ENCODE measurements at places on chromosomes 11 and 22. TPM values are rescaled to one million over a fixed set of nuclear protein-coding genes. Genes with fewer than 3 reads are reported as not detected.

GRCh38 chr11:6568191-6568918, 35.1 kb downstream of the RRP8 start:
- DNase-seq = peak; percentile 44

Gene OR52N1
- not detected for total RNA-seq

- DNase-seq = no peak
Observed at GRCh38 chr11:122096272-122097112, 19.5 kb downstream of the BLID start.

DNA sequence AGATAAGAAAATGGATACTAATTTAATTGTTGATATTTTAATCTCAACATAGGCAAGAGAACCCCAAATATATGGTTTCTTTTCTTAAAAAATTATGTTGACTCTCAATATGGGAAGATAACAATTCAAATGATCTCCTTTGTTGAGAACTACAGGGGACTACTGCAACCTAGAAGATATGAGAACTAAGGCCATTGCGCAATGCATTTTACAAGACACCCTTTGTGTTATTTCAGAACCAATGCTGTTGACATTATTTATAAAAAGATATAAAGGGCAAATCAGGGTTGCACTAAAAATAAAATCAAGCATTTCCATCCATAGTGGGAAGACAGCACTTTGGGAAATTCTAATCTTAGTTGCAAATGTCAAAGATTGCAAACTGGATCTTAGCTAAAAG, 322.3 kb downstream of the SOX6 start:
- DNase-seq = no peak

- DNase-seq = no peak
Observed at GRCh38 chr22:43743131-43743530, 69.0 kb downstream of the EFCAB6 start.

DNA sequence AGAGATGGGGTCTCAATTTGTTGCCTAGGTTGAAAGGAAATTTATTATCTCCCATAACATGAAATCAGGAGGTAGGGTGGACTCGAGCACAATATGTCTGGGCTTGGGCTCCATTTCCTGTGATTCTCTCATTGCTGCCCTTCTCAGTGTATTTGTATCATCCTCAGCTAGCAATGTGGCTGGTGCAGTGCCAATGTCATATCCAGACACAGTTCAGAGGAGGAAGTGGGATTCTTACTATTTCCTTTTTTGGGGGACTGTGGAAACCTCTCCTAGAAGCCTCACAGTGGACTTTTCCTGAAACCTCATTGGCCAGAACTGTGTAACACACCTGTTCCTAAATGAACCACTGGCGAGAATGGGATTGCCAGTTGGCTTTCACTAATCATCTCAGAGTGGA, 21.0 kb upstream of the SWAP70 start:
- no peak for DNase-seq

DNA sequence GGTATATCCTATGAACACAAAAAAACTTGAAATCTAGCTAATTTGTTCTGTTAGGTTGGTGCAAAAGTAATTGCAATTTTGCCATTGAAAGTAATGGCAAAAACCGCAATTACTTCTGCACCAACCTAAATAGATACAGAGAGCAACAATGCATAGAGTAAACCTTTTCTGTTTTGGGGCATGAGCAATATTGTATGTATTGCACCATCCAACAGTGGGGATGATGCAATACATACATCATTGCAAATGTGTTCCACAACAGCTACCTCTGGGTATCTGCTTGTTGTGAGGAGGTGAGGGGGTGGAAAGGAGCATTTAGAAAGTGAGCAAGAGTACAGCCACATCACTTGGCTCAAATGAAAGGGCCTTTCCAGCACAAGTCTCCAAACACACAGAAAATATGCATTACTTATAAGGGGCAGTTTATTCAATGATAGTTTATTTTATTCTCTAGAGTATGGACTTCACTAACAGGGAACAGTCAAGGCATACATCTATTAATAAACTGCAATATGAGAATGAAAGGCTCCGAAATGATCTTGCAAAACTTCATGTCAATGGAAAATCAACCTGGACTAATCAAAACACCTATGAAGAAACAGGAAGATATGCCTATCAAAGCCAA, 77.3 kb downstream of the DEUP1 start:
- DNase-seq = no peak

Gene RIN1
- 9.1 TPM for total RNA-seq

- peak; percentile 53 for DNase-seq
Observed at GRCh38 chr11:73398132-73398526, 21.9 kb downstream of the RELT start.

DNA sequence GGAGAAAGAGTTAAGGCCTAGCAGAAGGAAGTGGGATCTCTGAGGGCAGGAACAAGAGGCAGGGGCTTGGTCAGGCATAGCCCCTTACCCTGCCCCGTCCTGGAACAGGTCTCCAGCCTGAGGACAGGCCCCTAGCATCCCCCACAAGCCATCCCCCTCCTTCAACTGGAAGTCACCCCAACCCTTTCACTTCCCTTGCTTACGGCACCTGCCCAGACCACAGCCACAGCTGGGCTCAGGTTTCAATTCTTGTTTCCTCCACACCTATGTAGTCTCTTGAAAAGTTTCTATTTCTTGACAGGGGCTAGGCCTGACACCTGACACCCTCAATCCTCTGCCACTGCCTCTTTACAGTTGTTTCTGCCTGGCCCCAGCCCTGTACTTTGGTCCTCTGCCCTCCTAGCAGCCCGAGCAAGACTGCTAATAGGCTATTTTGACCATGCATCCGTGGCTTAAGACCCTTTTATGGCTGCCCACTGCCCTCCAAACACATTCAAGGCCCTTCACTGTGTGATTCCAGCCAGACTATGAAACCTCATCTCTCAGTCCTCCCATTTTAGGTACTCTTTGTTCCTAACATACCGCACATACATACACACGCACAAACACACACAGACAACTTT, 10.9 kb upstream of the FCHSD2 start:
- no peak for DNase-seq

DNA sequence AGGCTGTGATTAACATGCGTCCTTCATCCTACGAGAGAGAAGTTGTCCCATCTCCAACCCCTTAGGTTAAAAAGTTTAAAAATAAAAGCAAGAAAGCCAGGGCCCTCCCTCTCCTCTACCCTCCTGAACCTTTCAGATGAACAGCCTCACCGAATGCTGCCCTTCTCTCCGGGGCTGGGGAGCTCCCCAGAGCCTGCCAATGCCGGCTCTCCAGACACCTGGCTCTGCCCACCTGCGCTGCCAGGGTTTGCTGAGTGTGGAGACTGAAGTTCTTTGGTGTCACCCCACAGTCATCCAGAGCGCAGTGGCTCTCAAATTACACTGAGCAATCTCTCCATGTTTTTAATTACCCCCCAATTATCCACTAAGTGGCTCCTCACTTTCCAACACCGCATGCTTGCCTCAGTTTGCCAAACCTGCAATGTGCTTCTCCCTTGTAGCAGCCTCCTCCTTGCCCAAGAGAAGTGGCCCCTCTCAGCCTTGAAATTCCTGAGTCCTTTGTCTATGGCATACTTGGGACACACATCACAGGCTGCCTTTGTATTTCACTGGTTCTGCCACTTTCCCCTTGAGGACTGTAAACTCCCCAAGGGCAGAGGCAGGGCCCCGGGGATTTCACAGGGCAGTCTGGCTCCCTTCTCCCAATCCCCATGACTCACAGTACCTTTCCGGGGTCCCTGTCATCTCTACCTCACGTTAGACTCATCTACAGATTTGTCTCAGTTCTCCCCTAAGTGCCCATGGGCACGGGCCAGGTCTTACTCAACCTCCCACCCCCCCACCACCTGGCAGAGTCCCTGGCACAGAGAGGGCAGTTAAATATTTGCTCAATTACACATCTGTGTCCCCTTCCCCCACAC, 2.0 kb downstream of the MYH9 start:
- peak; percentile 88 for DNase-seq

- no peak for DNase-seq
Observed at GRCh38 chr22:45834241-45834640, 142.7 kb downstream of the WNT7B start.

Gene PRRG4
- 2.0 TPM for total RNA-seq

GRCh38 chr11:1088927-1089737, 14.5 kb downstream of the MUC2 start:
- peak; percentile 41 for DNase-seq

GRCh38 chr22:38461414-38462081, 6.3 kb upstream of the KDELR3 start:
- DNase-seq = peak; percentile 96

Gene OR52I2
- total RNA-seq = not detected

Gene CASP12
- total RNA-seq = 2.6 TPM

GRCh38 chr22:35921777-35922176, 106.8 kb downstream of the RBFOX2 start:
- DNase-seq = no peak

DNA sequence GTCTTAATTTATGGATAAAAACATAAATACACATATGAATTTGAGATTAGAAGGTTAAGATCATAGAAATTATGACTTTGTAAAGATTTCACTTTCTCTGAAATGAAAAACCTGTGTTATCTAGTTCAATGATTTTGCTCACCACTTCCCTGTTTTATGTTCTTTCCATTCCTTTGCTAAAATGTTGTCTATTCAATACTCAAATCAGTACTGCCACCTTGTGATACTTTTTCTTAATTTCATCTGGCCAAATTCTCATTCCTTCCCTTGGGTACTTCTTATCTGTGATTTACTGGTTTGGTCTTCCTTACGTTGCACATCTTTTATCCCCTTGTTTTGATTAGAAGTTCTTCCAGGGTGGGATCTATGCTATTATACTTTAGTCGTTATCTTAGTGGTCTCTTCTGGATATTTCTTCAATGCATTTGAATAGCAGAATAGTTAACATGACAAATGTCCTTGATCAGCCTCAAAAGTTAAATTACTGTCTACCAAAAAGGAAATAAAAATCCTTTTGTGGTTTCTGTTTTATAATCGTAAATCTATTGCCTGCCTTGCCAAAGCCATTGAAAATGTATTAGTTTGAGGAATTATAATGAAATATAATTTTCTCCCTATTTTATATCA, 197.0 kb downstream of the PGR start:
- DNase-seq = no peak

Gene CAPRIN1
- total RNA-seq = 123 TPM

DNA sequence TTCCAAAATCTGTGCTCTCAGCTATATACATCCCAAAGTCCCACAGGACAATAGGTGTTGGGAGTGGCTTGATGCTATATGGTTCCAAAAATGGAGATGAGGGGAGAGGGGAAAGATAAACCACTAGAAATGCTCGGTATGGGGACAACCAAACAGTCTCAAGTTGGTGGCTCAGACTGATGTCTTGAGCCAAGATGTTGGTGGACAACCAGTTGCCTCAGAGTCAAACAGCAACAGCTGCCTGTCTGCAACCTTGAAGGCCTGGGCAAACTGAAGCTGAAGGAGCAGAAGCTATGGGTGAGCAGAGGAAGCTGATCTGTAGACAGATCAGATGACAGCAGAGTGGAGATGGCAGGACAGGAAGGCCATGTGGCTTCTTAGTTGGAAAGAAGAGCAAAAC, 4.0 kb downstream of the RRP8 start:
- no peak for DNase-seq

DNA sequence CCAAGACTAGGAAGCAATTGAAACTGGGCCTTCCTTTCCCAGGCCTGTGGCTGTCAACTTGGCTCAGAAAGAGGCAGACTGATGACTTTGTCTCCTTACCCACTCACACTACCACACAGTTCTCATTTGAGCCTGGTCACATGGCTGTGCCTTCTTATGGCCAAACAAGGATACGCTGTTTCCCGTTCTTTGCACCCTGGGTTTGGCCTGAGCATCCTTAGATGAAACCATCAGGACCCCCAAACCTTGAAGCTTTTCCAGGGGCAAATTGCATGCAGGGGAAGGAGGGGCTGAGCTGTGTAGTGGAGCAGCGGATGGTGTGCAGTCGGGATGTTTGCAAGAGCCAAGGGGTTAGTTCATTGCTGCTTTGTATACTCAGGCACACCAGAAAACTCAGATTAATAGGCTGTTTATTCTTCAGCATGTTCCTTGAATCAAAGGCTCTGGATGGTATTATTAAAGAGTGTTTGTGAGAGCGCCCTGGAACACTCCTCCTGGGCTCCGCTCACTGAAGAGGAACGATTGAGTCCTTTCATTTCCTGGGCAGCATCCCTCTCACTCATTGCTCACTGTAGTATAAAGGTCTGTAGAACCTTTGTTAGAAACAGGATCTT, 69.8 kb downstream of the ARFGAP2 start:
- DNase-seq = no peak

Gene HEPACAM
- total RNA-seq = 0.30 TPM

GRCh38 chr22:44384563-44385295, 72.0 kb upstream of the SHISAL1 start:
- peak; percentile 30 for DNase-seq

Gene PRAME
- total RNA-seq = not detected

Gene CLMP
- 70.9 TPM for total RNA-seq

Gene NCAPH2
- total RNA-seq = 35.5 TPM

- peak; percentile 89 for DNase-seq
Observed at GRCh38 chr22:20569059-20570058, 61.9 kb downstream of the MED15 start.

GRCh38 chr11:129598378-129598777, 217.3 kb upstream of the TMEM45B start:
- DNase-seq = no peak

Gene GALNT18
- 60.6 TPM for total RNA-seq

DNA sequence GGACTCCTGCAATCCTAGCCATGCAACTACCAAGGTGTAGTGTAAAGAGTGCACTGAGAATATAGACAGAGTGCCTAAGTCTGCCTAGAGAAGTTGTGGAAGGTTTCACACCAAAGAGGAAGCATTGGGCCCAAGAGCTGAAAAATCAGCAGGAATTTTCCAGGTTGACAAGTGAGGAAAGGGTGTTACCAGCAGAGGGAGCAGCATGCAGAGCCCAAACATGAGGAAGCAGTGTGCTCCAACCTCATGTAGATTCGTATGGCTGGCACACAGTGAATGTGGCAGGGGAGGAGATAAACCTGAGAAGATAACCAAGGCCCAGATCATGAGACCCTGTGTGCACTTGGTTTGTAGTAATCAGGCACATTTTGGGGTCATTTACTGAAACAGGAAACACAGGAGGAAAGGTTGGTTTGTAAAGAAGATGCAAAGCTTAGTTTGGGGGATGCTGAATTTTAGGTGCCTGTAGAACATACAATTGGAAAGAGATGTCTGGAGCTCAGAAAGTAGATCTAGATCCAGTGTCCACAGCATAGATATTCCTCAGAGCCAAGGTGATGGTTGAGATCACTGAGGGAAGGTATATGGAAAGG, 1.7 kb downstream of the HPX start:
- no peak for DNase-seq

DNA sequence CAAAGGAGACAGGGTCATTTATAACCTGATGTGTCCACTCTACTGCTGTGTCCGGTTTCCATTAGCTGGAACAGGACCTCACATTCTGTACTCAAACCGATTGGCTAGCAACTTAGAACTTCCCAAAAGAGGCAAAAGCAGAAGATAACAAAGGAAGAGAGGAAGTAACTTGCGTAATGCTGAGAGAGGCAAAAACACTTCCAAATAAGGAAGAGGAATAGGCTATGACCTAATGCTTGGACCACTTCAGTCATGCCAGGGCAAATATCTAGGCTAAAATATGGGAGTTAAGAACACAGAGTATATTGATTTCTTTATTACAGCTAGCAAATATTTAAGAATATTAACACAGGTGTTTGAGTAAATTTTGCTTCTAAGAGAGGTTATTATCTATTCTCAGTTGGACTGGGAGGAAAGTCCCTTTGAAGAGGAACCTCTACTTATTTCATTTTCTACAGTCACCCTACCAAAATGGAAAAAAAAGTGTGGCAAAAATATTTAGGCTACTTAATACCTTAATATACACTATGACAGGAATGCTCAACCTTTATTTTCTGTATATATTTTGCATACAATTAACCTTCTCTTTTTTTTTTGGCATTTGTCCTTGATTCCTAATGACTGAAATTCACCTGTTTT, 499.8 kb upstream of the CHORDC1 start:
- no peak for DNase-seq

Data from aorta (tissue), 5 donors.